CD4-positive, alpha-beta T cell (primary cell): ENCODE measurements at places on chromosomes 2 and 18.

DNA sequence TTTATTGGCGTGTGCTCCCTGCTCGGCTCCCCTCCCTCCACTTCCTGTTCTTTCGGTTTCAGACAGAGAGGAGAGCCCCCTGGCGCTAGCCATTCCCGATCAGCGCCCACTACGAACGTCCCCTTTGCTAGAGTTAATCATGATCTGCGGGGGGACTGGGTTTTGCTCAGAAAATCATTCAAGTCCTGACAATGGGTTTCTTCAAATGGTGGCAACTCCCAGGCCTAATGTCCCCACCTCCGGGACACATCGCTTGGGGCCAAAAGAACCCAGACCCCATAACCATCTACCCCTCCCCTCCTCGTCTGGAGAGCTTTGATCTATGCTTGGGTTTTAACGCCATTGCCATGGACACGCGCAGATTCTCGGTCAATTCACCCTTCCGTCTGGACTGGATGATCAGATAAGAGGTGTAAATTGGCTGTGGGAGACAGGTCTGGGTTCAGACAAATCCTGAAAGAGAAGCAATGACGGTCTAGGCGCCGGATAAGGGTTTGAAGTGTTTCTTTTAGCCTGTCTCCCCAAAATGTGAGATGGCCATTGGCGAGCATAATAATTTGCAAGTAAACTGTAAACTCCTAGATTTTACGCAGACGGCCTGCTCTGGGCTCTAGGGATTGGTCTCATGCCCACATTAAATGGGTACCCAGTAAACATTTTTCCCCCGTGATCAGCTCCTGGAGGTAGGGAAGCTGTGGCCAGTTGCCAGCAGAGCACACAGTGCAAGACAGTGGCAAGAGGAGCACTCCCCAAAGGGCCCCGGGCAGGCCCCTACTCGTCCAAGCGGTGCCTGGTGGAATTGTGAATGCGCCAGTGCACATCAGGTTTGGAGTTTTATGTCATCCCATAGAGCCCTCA is 4.7 kb downstream of the NRP2 start:
- H3K27me3 ChIP-seq = peaks cover 53% of the 10 kb centered on the region
- no peak for DNase-seq
- H3K4me3 ChIP-seq = no peak overlapping the region
- H3K4me1 ChIP-seq = peaks cover 19% of the 10 kb centered on the region
- H3K27ac ChIP-seq = no peak overlapping the region

GRCh38 chr2:96816127-96816835 is at the start of gene CNNM3:
Gene CNNM3, plus strand, starts transcription at chr2:96816268. Its CDS starts 10 bp downstream, at chr2:96816278.
- H3K27me3 ChIP-seq = no peaks in the 10 kb centered on the region
- peak within 1 kb of the TSS; percentile 77 for H3K4me3 ChIP-seq
- H3K36me3 ChIP-seq = peaks cover 9% of the 10 kb centered on the region

- H3K4me3 ChIP-seq = no peak overlapping the region
- no peaks in the 10 kb centered on the region for H3K4me1 ChIP-seq
- H3K27ac ChIP-seq = no peak overlapping the region
- H3K36me3 ChIP-seq = no peaks in the 10 kb centered on the region
- H3K27me3 ChIP-seq = no peaks in the 10 kb centered on the region
- DNase-seq = no peak
These were observed 785.8 kb downstream of the RNF144A start for GRCh38 chr2:7703048-7703447.

GRCh38 chr2:32168513-32168912 is 2.8 kb downstream of the SLC30A6 start:
- H3K36me3 ChIP-seq = no peaks in the 10 kb centered on the region
- DNase-seq = no peak
- no peaks in the 10 kb centered on the region for H3K27me3 ChIP-seq
- peaks cover 4% of the 10 kb centered on the region for H3K4me1 ChIP-seq

- DNase-seq = no peak
- H3K27me3 ChIP-seq = no peaks in the 10 kb centered on the region
- no peaks in the 10 kb centered on the region for H3K4me1 ChIP-seq
- H3K4me3 ChIP-seq = no peak overlapping the region
These were observed 458.1 kb upstream of the RAB12 start for GRCh38 chr18:8151181-8151580.

DNA sequence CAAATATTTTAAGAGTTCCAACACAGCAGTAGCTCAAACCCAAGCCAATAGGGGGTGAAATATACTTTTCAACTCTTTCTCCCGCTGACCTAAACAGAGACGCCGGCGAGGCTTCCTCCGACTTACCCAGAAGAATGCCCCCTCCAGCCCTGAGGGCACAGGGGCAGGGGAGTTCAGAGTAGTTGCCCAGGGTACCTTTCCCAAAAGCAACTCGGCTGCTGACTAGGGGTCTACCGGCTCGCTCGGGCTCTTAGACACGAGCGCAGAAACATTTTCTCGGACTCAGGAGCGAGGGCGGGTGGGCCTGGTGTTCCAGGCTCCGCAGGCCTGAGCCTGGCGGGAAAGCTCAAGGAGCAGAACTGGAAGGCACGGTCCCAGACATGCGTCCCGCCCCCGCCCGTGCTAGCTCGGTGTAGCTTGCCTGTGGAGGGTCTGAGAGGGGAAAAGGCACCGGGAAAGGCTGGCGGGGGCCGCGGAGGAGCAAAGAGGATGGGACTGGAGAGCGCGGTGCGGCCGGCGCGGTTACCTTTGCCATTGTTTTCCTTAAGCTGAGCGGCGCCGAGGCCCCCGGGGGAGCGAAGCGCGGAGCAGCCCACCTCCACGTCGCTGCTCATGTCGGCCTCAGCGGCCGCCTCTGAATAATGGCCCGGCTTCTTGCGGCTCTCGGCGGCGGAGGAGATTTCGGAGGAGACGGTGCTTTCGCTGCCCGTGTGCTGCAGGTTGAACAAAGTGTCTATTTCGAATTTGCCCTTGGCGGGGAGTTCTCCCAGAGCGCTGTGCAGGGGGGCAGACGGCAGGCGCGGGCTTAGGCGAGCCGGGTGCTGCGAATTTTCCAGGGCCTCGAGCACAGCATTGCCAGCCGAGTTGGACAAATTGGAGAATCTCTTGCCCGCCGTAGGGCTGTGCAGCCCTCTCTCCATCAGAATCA is 674 bp downstream of the EVX2 start:
- H3K4me3 ChIP-seq = no peak overlapping the region
- H3K27ac ChIP-seq = no peak overlapping the region
- DNase-seq = no peak
- peaks cover 41% of the 10 kb centered on the region for H3K4me1 ChIP-seq

GRCh38 chr18:71212222-71212621 is 923.4 kb downstream of the SOCS6 start:
- H3K4me1 ChIP-seq = no peaks in the 10 kb centered on the region
- no peaks in the 10 kb centered on the region for H3K36me3 ChIP-seq
- no peak overlapping the region for H3K27ac ChIP-seq
- DNase-seq = no peak
